Fibroblast of skin of right quadriceps (primary cell): ENCODE measurements at places on chromosomes 16 and 17.
A peak's percentile ranks its signal among the peaks of the same experiment; 100 is the strongest.

- DNase-seq: no peak
Observed at GRCh38 chr16:8098947-8099512, 491.3 kb downstream of the TMEM114 start.

- DNase-seq: no peak
Observed at GRCh38 chr16:450785-451512, 25.5 kb downstream of the RAB11FIP3 start.

GRCh38 chr17:42097691-42098631 is at the start of gene ZNF385C:
Gene ZNF385C, minus strand, starts transcription at chr17:42098473. Its CDS starts 35,417 bp downstream, at chr17:42063056.
- DNase-seq: no peak

- no peak for DNase-seq
Observed at GRCh38 chr17:56298846-56299245, 145.6 kb downstream of the ANKFN1 start.

- no peak for DNase-seq
Observed at GRCh38 chr16:81520560-81521135, 76.0 kb downstream of the CMIP start.

DNA sequence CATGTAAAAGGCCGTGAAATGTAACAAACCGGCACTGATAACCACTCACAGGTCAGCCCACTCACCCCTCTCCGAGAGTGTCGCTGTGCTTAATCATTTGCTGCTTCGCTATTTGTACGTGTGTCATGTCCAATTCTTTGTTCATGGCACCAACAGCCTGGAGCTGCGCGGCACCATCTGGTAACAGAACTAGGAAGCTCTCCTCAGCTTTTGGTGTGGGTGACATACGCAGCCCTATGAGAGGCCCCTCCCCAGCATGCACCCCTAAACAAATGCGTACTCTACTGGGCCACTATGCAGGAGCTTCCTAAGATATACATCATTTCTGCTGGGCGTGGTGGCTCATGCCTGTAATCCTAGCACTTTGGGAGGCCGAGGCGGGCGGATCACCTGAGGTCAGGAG is 2.3 kb upstream of the PECAM1 start:
- no peak for DNase-seq

- no peak for DNase-seq
Observed at GRCh38 chr17:57806167-57806830, 43.5 kb downstream of the MRPS23 start.

DNA sequence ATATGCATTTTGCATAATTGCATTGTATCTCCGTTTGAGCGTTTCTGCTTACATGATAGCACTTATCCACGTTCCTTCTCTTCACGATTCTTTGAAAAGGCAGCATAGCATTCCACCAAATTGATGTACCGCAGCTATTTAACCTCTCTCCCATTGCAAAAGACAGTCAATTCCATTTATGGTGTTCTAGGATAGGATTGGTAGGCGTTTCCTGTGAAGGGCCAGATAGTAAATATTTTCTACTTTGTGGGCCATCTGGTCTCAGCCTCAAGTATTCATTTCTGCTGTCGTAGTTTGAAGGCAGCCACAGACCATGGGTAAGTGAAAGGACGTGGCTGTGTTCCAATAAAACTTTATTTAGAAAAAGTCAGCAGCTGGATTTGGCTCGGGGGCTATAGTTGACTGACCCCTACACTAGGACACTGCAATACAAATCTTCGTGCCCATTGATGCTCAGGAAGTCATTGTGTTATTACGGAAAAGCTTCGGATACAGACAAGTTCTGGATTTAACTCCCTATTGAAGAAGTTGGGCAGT is 10.1 kb downstream of the SNX29 start:
- DNase-seq: peak; percentile 57
